ENCODE measurements at places on chromosomes 16 and 17.

GRCh38 chr16:11078812-11079459, 134.6 kb downstream of the CLEC16A start:
- DNase-seq = no peak

GRCh38 chr16:400061-400591, 1.6 kb upstream of the DECR2 start:
- DNase-seq = no peak

GRCh38 chr17:66920950-66921349, 43.6 kb upstream of the CACNG4 start:
- DNase-seq = no peak

- no peak for DNase-seq
These were observed 30.7 kb downstream of the CD300LF start for GRCh38 chr17:74682028-74682427.

- no peak for DNase-seq
These were observed 31.7 kb downstream of the CNGB1 start for GRCh38 chr16:57938936-57939871.

GRCh38 chr17:75267411-75268232, 3.4 kb downstream of the MIF4GD start:
- no peak for DNase-seq

DNA sequence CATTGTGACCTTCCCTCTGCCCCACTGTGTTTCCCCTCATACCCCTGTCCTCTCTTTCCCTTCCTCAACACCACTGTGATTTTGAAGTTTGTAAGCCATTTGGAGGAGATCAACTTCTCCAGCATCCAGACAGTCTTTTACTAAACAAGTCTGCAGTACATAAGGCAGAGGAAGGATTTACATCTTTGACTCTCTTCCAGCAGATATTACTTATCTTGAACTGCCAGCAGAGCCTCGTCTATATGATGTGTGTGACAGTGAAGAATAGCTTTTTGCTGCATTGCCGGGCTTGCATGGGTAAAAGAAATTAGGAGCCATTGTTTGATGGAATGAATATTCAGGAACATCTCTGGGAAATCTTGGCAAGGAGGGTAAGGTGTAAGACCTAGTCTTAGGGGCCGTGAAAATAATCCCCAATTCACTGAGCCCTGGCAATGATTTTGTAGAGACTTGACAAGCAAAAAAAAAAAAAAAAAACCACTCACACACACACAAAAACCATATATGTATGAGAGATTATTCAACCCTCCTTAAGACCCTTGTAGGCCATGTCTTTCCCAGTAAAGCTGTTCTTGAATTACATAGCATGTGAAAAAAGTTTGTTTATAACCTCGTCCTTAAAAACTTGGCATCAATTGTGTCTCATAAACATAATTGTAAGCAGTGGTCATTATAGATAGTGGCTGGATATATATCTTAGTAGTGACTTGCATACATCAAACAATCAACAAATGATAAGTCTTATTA, 903.9 kb downstream of the CDH11 start:
- no peak for DNase-seq

DNA sequence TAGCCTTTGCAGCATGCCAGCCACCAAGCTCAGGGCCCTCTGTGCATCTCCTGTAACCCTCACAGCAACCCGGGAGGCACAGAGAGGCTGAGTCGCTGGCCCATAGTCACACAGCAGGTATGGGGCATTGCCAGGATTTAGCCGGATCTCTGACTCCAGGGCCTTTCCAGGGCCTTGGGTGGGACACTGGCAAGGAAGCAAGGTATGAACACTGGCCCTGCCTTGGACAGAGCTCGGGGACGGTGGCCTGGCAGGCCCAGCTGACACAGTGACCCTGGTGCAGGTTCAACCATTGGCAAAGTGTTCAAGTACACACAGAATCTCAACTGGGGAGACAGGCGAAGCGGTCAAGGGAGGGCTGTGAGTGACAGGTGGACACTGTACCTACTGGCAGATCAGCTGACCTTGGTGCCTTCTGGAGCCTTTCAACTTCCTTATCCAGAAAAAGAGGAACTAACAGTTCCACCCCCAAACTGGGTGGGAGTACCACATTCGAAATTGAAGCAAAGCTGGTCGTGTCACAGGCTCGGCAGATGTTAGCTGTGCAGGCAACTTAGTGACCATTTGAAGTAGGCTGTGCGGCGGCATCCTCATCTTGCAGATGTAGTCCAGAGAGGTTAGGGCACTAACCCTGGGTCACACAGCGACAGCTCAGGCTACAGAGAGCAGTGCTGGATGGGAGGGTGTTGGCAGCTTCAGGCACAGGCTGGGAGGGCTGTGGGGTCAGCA, 287.4 kb downstream of the SEC14L1 start:
- DNase-seq = no peak

- DNase-seq = no peak
These were observed 488 bp downstream of the TFAP4 start for GRCh38 chr16:4272114-4272956.

DNA sequence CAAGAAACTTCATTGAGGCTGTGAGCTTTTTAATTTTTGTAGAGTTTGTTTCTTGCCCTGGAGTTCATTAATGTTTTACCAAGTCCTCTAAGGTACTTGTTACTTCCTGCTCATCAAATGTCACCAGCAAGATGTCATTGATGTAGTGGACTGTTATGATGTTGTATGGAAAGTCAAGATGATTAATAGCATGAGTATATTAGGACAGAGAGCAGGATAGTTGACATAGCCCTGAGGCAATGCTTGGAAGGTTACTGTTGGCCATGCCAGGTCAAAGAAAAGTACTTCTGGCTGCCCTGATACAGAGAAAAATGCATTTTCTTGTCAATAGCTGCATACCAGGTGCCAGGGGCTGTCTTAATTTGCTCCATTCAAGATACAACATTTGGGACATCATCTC, 6.7 kb downstream of the KRTAP1-5 start:
- no peak for DNase-seq

DNA sequence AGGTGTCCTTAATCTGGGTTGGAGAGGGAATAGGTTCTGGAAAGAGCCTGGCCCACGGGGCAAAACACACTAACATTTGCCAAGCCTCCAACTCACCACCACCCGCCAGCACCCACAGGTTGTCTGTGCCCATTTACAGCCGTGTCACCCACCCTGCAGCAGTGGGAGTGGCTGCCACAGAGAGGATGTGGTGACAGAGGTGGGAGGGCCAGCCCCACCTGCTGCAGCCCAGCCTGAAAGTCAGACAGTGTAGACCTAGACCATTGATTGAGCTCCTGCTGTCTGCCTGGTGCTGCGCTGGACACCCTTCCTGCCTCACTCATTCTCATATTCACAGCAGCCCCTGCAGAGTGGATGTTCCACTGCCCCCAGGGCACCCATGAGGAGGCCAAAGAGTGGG, 44.7 kb downstream of the IL21R start:
- DNase-seq = no peak

- DNase-seq = no peak
These were observed 308.3 kb downstream of the SOX9 start for GRCh38 chr17:72429066-72429638.

GRCh38 chr17:82091264-82092066, 6.6 kb downstream of the FASN start:
- no peak for DNase-seq

- DNase-seq = no peak
These were observed 12.5 kb upstream of the PHF12 start for GRCh38 chr17:28963841-28964240.

Measured in COR-L47 (cell line).